Spinal cord (tissue), 10 donors: ENCODE measurements at places on chromosomes 2 and 18. TPM values are rescaled to one million over a fixed set of nuclear protein-coding genes. Genes with fewer than 3 reads are reported as not detected.

DNA sequence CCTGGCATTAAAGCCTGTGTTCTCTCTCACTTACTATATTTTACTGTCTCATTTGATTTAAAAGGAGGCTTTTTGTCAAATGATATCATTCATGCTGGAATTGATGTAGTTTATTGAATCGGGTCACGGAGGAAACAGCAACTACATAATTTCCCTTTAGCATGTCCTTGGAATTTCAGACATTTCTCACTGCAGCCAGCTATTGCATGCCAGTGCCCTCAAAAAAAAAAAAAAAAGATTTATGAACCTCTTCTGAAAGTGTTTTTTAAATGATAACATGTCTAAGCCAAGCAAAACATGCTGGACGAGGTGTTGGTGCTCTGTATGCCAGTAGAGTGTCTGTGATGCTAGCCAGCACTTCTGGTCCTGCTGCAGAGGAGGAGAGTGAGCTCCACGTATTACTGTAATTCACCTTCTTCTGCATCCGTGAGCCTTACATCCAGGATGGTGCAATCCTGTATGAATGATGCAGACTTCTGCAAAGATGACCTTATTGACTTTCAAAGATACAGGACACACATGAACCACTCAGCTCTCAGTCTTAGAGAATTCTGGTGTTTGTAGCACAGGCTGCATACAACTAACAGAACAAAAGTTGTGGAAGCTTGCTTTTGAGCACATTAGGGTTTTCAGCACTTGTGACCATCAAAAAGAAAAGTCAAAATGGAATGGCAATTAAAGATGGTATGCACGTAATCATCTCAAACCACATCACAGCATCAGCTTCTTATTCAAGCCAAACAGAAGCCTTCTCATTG is 31.1 kb downstream of the UGP2 start:
- H3K4me1 ChIP-seq: peaks cover 2% of the 10 kb centered on the region

The BMP10 gene
- total RNA-seq: not detected

The PID1 gene
- 33.4 TPM for total RNA-seq

DNA sequence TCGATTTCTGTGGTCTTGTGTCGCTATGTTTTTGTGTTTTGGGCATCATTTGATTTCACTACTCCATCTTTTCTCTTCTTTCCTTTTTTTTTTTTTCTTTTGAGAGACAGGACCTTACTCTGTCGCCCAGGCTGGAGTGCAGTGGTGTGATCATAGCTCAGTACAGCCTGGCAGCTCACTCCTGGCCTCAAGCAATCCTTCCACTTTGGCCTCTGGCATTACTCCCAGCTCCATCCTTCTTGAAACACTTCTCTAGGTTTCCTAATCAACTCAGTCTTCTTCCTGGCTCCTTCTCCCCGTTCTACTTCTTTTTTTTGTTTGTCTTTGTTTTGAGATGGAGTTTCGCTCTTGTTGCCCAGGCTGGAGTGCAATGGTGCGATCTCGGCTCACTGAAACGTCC is 26.5 kb downstream of the TCF23 start:
- no peaks in the 10 kb centered on the region for H3K27me3 ChIP-seq
- peaks cover 4% of the 10 kb centered on the region for H3K4me1 ChIP-seq
- no peak overlapping the region for H3K27ac ChIP-seq
- no peak for DNase-seq
- H3K36me3 ChIP-seq: no peaks in the 10 kb centered on the region
- no peak overlapping the region for H3K4me3 ChIP-seq

- no peak overlapping the region for H3K27ac ChIP-seq
- H3K4me3 ChIP-seq: no peak overlapping the region
- no peaks in the 10 kb centered on the region for H3K4me1 ChIP-seq
- DNase-seq: no peak
- no peaks in the 10 kb centered on the region for H3K36me3 ChIP-seq
Observed at GRCh38 chr2:221262651-221263050, 309.5 kb downstream of the EPHA4 start.

- H3K27ac ChIP-seq: peak overlapping the region; percentile 80
- no peaks in the 10 kb centered on the region for H3K36me3 ChIP-seq
- H3K4me3 ChIP-seq: no peak overlapping the region
- H3K27me3 ChIP-seq: no peaks in the 10 kb centered on the region
- peaks cover 4% of the 10 kb centered on the region for H3K4me1 ChIP-seq
- DNase-seq: no peak
Observed at GRCh38 chr2:222993920-222994650, 57.9 kb upstream of the KCNE4 start.

DNA sequence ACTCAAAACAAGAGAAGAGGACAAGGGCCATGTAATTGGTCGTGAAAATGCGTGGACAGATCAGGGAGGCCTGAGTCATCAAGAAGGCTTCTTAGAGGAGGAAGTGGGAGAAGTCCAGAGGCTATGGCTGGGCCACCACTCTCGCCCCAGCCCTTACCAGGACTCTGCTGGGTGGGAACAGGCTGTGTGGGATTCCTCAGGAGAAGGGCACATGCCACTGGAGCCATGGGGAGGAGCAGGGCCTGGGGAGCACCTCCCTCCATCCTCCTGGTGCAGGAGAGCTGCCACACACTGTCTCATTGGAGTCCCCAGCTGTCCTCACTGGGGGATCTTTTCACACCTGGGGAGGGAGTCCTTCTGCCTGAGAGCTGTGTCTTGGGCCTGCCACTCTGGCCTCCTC is 9.4 kb upstream of the RALB start:
- no peaks in the 10 kb centered on the region for H3K27me3 ChIP-seq
- no peak for DNase-seq
- no peak overlapping the region for H3K27ac ChIP-seq
- H3K4me3 ChIP-seq: no peak overlapping the region
- H3K4me1 ChIP-seq: peaks cover 33% of the 10 kb centered on the region

DNA sequence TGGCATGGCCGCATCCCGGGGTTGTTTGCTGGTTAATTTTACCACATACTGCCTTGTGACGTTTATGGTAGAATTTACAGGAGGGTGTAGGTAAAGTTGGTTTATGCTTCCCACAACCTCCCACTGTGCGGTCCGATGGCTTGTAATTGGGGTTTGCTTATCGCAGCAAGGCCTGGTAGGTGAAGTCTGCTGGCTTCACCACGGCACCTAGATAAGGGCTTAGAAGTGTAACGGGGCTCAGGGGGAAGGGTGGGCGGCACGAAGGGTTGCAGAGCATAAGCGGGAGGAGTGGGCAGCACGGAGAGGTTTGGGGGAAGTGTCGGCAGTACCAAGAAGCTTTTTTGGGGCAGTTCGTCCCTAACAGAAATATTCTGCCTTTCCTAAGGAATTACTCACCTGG is 39.0 kb upstream of the TMEM131 start:
- H3K27me3 ChIP-seq: no peaks in the 10 kb centered on the region
- no peak overlapping the region for H3K4me3 ChIP-seq
- H3K27ac ChIP-seq: no peak overlapping the region

DNA sequence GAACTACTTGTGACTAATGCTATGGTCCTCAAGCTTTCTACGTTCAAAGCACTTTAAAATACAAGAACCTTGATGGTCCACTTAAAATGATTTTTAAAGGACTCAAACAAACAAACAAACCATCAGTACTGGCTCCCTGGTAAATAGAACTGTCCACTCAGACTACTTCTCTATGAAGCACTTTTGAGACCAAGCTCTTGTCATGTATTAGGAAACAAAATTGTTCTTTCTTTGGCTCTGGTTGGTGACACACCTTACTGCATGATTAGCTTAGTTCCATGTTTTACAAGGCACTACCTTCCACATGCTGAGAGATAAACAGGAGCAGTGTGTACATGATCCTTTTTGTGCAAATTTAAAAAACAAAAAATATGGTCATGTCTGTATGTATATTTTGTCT is 19.7 kb downstream of the DARS1 start:
- no peaks in the 10 kb centered on the region for H3K27me3 ChIP-seq
- no peak overlapping the region for H3K4me3 ChIP-seq
- peaks cover 4% of the 10 kb centered on the region for H3K4me1 ChIP-seq

The SULT1C3 gene
- not detected for total RNA-seq

- H3K4me1 ChIP-seq: no peaks in the 10 kb centered on the region
- no peak for DNase-seq
- no peaks in the 10 kb centered on the region for H3K36me3 ChIP-seq
- H3K4me3 ChIP-seq: no peak overlapping the region
- no peaks in the 10 kb centered on the region for H3K27me3 ChIP-seq
Observed at GRCh38 chr18:40980171-40980570, 974.9 kb upstream of the PIK3C3 start.

DNA sequence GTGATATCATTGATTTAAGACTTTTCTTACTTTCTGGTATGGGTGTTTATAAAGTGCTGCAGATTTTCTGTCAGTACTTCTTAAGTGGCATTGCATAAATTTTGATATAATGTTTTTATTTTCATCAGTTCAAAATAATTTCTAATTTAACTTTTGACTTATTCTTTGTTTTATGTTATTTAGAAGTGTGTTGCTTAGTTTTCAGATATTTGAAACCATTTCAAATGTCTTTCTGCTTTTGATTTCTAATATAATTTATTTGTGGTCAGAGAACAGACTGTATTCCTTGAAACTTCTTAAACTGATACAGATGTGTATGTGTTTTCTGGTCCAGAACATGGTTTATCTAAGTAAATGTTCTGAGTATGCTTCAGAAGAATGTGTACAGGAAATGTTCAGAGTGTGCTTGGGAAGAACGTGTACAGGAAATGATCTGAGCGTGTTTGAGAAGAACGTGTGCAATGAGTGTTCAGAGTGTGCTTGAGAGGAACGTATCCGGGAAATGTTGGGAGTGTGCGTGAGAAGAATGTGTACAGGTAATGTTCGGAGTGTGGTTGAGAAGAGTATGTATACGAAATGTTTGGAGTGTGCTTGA is 265.7 kb upstream of the HS6ST1 start:
- H3K4me3 ChIP-seq: no peak overlapping the region
- no peak for DNase-seq
- no peaks in the 10 kb centered on the region for H3K27me3 ChIP-seq
- H3K27ac ChIP-seq: no peak overlapping the region

DNA sequence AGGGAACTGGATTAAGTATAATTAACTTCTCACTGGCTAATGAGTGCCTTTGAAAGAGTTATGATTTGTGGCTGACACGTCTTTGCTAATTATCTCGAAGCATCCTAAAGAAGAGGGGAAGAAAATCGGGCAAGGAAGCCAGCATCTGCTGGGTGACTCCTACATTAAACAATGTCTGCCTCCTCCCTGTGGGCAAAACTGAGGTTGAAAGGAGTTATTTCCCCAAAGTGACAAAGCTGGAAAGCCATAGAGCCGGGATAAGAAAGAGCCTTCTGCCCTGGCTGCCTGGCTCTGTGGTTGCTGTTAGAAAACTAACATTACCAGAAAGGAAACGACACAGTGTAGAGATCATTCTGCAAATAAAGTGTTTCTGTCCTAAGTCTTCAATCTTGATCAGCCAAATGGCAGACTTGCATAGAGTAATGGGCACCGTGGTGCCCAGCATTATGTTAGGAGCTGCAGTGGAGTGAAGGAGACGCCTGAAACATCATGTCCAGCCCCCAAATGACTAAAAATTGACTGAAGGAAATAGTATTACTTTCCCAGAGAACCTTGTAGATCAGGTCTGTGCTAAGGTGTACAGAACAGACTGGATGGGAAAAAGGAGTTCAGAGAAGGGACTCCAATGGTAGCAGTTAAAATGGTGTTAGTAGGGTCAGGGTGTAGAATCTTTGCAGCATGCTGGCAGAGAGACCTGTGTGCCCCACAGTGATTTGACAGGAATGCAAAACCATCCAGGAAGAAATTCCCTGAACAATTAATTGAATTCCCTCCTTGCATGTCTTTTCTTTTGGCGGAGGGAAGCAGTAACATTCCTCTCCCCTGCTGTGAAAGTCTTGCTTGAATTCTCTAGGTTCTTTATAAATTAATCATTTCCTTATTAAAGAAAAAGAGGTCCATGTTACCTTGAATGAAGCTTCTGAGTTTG is 44.4 kb downstream of the ALPK2 start:
- peaks cover 3% of the 10 kb centered on the region for H3K4me1 ChIP-seq
- H3K27ac ChIP-seq: no peak overlapping the region
- no peak overlapping the region for H3K4me3 ChIP-seq
- no peaks in the 10 kb centered on the region for H3K27me3 ChIP-seq

GRCh38 chr2:239589270-239589825 is 188.5 kb upstream of the HDAC4 start:
- DNase-seq: no peak
- H3K27ac ChIP-seq: no peak overlapping the region
- no peak overlapping the region for H3K4me3 ChIP-seq

DNA sequence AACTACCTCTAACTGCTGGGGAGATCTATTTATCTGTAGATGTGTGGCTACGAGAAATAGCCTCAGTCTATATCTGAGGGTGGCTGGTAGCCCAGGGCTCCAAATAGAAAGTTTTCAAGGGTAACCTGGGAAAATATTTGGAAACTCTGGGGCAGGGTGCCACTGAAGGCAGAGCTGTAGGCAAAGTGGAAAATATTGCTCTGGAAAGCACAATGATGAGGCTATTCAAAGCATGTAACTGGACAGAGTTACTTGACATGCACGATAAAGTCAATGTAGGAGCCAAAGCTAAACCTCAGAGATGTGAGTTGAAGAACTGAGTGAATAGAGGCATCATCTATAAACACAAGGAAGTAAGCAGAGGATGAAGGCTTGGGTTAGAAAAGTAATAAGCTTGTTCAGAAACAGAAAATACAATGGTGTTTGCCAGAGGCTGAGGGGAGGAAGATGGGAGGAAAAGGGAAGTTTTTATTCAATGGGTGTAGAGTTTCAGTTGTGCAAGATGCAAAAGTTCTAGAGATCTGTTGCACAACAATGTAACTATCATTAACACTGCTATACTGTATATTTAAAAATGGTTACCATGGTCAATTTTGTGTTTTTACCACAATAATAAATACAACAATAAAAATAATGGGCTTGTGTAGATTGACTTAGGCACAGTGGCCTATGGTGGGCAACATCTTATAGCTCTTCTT is 171.6 kb downstream of the MBD2 start:
- H3K36me3 ChIP-seq: no peaks in the 10 kb centered on the region
- no peaks in the 10 kb centered on the region for H3K4me1 ChIP-seq
- no peaks in the 10 kb centered on the region for H3K27me3 ChIP-seq
- H3K4me3 ChIP-seq: no peak overlapping the region
- H3K27ac ChIP-seq: no peak overlapping the region
- no peak for DNase-seq

The DNAH6 gene
- 7.8 TPM for total RNA-seq

GRCh38 chr2:202681688-202682205 is 47.0 kb downstream of the FAM117B start:
- H3K4me3 ChIP-seq: no peak overlapping the region
- no peaks in the 10 kb centered on the region for H3K36me3 ChIP-seq
- H3K27me3 ChIP-seq: no peaks in the 10 kb centered on the region
- H3K4me1 ChIP-seq: no peaks in the 10 kb centered on the region
- DNase-seq: no peak

The OXER1 gene
- total RNA-seq: 1.1 TPM
